ENCODE measurements at places on chromosomes 4 and X.

DNA sequence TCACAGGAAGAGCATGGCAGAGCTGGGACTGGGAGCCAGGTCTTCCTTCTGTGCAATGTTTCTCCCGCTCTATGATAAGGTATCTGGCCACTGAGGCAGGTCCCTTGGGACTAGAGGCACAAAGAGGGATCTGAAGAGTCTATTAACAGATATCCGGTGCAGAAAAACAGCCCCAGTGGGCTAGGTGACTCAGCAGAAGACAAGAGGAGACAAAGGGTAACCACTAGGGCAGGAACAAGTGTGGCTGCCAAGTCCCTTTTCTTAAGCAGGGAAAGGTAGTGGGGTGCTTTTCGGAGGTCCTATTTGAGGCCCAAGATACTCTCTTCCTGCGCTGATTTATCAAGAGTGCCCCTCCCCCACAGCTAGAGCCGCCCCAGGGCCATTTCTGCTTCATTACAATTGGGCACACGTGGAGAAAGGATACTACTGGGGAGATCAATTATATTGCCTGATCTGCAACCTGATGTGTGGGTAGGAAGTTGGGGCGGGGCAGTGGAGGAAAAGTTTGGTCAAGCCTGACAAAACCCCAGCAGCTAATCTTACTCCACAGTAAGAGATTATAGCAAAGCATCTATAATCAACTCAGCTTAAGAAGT is at the start of gene DGAT2L6:
TSS of gene DGAT2L6 (plus strand) at position 546 of the 596 bp plus-strand sequence. CDS start 100 bp downstream, outside the sequence.
- DNase-seq: peak; percentile 20

DNA sequence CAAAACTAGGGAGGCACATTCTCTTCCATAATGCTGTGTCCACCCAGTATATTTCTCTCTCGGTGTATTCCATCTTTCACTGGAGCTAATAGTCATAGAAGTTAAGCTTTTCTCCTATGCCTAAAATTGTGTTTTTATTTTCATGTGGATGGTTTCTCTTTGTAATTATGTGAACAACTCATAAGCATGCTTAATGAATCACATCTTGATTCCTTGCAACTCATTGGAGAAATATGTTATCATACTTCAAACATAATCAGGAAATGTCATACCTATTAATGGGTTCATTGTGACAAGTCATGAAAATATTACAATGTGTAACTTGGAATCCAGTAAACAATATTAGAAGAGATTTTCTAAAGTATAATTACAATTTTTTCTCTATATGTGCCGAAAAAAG is 186.3 kb downstream of the SLC7A11 start:
- no peak for DNase-seq

- DNase-seq: peak; percentile 5
Measured at GRCh38 chr4:384311-385010, 46.8 kb downstream of the ZNF141 start.

DNA sequence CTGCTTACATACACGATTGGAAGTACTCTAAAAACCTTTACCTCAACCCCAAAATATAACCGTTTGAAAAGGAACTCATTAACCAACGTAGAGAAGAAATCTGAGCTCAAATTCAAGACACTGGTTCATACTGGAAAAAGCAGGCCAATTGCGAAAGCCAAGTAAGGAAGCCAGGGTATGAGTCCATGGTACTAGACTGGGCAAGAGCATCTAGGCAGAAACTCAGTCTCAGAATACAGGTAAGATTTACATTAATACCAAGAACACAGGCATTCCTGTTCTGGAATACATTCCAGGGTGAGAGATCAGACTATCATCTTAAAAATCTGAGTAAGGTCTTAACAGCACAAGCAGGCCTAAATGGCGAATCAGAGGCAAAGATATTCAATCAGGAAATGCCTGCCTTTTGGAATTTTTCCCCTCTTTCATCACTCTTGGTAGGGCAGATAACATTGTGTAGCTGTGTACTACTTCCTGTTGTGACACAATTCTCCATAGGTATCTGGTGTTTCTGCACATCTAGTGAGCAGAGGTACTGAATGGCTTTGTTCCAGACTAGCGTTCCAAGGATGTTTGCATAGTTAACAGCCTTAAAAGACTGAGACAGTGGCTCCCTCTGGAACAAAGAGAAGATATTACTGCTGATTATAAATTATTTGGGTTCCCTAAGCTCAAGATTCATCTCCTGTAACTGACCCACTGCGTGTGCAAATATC is 311.3 kb downstream of the PCDH19 start:
- DNase-seq: no peak

- DNase-seq: peak; percentile 73
Measured at GRCh38 chrX:119692191-119693039, 553 bp downstream of the SEPTIN6 start.

- DNase-seq: no peak
Measured at GRCh38 chr4:24876431-24876830, 36.4 kb downstream of the CCDC149 start.

DNA sequence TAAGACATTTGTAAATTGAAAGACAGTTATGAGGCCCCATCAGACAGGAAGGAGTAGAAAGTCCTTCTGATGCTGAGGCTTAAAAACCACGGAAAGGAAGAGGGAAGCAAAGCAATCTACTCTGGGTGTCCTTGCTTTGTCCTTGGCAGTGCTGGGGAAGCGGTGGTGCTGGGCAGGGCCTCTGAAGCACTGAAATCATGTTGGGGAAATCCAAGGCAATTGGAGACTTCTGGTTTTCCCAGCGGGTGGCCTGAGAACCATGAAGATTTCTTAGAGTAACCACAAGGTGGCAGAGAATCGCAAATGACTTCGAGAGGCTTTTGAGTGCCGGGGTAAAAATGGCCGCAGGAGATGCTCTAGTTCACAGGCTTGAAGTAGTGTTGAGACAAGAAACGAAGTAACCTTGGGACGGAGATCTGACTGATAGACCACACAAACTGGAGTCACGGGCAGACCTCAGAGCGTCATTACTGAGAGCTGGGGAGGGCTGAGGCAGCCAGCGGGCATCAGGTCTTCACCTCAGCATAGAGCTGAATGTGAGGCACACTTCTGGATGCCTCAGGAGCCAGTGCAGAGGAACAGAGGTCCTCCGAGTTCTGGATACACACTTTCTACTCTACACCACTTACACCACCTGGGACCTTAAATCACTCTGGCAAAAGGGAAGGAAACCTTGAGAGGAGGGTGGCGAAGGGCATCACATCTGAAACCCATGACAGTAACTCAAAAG is 130.7 kb upstream of the GPRIN3 start:
- DNase-seq: peak; percentile 85
